ENCODE measurements at places on chromosomes 5 and 9.

- no peak for ATAC-seq
Observed at GRCh38 chr5:133938039-133938821, 30.2 kb downstream of the C5orf15 start.

DNA sequence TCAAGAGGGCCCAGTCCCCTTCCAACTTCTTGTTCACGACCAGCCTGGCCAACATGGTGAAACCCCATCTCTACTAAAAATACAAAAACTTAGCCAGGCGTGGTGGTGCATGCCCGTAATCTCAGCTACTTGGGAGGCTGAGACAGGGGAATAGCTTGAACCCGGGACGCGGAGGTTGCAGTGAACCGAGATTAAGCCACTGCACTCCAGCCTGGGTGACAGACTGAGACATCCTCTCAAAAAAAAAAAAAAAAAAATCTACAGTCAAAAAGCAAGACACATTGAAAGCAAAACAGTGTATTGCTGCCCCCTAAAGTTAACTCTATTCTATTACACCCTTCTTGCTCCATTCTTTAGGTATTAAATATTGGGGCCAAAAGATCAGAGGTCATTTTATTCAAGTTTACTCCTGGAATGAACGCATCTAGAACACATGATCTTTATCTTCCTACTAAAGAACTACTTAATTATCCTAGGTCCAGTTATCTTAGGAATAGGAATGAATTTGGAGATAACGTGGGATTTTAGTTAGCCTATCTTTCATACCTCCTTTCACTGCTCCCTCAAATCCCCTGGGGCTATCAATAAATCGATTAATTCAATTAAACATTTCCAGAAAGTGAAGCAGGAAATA lies 2.4 kb downstream of the ATG12 start:
- peak; percentile 15 for ATAC-seq

GRCh38 chr5:162324328-162324727 lies 256.8 kb downstream of the GABRG2 start:
- no peak for ATAC-seq

- peak; percentile 49 for ATAC-seq
Observed at GRCh38 chr5:134127376-134127861, 12.9 kb downstream of the TCF7 start.

DNA sequence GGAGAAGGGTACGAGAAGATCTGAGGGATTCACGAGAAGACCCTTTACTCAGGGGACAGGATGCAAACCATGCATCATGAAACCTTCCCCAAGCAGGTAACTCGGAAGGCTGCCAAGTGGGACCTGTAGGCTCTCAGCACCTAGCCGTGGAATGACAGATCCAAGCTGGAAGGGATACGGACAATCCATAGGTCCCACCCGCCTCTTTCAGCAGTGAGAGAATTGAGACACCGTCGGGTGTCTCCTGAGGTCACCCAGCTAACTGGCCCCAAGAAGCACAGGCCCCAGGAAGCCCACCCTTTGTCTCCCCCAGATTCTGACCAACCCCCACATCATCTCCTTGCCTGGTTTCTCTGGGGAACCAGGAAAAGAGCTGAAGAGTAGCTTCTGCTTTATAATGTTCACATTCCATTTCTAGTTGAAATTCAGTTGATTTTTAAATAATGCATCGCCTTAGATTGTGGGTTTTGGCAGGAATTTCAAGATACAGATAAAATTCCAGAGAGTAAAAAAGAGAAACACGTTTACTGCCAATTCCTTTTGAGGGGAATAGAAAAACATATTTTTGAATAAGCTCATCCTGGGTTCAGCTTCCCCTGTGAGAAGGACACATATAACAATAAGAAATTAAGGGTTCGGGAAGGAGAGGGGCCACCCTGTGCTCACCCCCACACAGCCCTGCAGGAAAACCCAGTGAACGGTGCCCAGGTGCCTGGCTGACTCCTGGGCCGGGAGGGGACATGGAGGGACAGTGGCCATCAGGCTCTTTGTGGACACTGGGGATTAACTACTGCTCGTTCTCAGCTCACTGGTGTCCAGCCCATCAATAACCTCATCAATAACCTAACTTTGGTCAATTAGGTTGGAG lies 51.1 kb downstream of the NSUN2 start:
- ATAC-seq, result no peak

DNA sequence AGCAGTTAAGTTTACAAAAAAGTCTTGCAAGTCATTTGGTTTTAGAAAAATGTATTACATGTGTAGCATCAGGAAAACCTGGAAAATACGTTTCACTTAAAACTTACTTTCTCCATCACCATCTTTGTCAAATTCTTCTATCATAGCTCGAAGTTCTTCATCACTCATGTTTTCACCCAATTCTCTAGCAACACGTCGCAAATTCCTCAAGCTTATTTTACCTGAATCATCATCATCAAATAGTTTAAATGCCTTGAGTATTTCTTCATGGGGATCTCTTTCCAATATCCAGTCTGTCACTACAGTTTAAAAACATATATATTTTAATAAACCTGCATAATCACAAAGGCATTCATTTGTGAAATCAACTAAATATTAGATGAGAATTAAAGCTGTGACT lies 10.3 kb downstream of the CETN3 start:
- ATAC-seq, result no peak

GRCh38 chr5:29780401-29780800 lies 1413.1 kb upstream of the CDH6 start:
- no peak for ATAC-seq
